ENCODE measurements at places on chromosomes 5 and 9. TPM values are rescaled to one million over a fixed set of nuclear protein-coding genes. Genes with fewer than 3 reads are reported as not detected.

The C6 gene
- total RNA-seq, result not detected

GRCh38 chr5:119402081-119402480, 46.3 kb downstream of the TNFAIP8 start:
- DNase-seq, result no peak

- DNase-seq, result no peak
Measured at GRCh38 chr5:92552206-92553160, 1028.5 kb downstream of the NR2F1-AS1 start.

DNA sequence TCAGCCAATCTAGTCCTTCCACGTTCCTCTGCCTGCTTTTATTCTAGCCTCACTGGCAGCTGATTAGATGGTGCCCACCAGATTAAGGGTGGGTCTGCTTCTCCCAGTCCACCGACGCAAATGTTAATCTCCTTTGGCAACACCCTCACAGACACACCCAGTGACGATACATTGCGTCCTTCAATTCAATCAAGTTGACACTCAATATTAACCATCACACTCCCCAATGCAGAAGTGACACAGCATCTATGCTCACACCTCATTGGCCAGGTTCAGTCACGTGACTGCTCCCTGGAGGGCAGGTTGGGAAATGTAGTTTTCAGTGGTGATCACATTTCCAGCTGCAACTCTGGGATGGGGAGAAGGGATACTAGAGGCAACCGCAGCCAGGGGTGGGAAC, 13.0 kb downstream of the SUSD3 start:
- no peak for DNase-seq

GRCh38 chr9:115739096-115739875, 414.3 kb upstream of the PAPPA start:
- DNase-seq, result no peak

DNA sequence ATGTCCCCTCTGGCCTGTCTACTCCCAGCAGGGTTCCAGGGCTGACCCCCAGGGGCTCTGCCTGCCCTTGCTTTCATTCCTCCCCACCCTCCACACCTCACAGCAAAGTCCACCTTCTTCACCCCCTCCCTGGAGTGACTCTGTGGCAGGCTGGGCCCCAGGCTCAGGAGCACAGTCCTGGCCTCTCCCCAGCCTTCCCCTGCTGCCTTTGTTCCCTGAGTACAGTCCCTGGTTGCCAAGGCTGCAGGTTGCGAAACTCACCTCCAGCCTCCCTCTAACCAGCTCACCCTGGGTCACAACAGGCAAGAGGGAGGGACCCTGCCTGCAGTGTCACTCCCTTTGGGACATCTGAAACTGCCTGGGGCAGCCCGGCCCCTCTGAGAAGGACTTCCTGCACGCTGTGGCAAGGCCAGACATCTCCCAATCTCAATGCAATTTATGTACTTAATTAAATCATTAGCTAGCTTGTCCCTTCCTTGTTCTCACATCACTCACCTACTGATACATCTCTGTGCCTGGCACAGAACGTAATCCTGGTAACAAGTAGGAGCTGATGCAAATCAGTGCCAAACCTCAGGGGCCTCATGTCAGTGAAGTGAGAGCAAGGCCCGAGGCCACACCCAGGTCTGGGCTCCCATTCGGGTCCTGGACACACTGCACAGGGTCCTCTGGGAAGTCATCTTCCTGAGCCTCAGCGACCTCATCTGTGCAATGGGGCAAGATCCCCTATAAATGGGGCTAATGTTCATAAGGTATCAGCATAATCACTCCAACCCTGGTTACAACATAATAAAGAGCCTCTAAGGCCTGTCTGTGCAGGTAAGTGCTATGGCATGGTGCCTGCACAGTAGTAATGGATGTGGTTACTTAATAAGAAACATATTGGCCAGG, 27.3 kb upstream of the TRIM14 start:
- no peak for DNase-seq
